NK-92 treated with Interleukin-12 subunit alpha and Interleukin-12 subunit beta, amount 100 ng/mL, for 24 hours (cell line): ENCODE measurements at places on chromosomes 2 and 18.

- DNase-seq: no peak
Observed at GRCh38 chr2:157327200-157327599, 1.6 kb upstream of the ERMN start.

- DNase-seq: no peak
Observed at GRCh38 chr2:42881732-42882131, 89.3 kb upstream of the HAAO start.

- DNase-seq: no peak
Observed at GRCh38 chr18:12423820-12424219, 16.1 kb downstream of the PRELID3A start.

- DNase-seq: no peak
Observed at GRCh38 chr2:134140251-134140661, 113.6 kb upstream of the MGAT5 start.

- no peak for DNase-seq
Observed at GRCh38 chr2:24047703-24048033, 477 bp upstream of the WDCP start.

DNA sequence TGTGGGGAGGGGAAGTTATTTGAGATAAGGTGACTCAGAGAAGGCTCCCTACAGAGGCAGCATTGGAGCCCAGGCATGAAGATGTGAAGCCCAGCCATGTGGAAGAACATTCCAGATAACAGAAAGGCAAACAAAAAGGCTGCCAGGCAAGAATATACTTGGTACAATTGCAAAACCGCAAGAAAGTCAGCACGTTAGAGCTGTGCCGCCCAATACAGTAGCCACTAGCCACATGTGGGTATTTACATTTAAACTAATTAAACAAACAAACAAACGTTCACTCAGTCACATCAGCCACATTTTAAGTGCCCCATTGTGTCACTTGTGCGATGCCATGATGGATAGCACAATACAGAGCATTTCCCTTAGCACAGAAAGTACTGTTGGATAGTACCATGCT, 179.6 kb downstream of the SATB2 start:
- DNase-seq: no peak

DNA sequence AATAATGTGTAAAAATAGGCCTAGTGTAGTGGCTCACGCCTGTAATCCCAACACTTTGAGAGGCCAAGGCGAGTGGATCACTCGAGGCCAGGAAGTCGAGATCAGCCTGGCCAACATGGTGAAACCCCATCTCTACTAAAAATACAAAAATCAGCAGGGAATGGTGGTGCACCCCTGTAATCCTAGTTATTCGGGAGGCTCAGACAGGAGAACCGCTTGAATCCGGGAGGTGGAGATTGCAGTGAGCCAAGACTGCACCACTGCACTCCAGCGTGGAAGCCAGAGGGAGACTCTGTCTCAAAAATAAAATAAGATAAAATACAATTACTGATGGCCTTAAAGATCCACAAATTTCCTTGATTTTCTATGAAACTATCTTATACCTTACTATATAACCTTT, 3.8 kb downstream of the ATF2 start:
- DNase-seq: no peak

DNA sequence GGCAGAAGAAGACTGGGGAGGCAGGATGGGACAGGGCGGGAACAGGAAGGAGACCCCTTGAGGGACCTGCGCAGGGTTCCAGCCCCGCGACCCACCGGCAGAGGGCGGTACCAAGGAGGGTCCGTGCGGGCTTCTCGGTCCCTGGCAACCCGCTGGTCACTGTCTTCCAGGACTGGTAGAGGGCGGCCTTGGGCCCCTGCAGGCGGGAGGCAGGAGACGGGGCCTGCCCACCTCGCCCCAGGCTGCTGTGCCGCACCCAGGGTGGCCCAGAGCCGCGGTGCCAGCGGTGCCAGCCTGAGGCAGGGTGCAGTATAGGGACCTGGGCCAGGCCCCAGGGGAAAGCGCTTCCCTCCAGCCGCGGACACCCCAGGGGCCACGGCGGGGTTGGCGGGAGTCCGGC, 34.5 kb downstream of the NEURL3 start:
- no peak for DNase-seq
